ENCODE measurements at places on chromosomes 12 and 14.
A peak's percentile ranks its signal among the peaks of the same experiment; 100 is the strongest.

GRCh38 chr12:52307836-52308805, 13.1 kb downstream of the KRT83 start:
- DNase-seq: no peak

GRCh38 chr12:40580346-40580745, 111.9 kb upstream of the CNTN1 start:
- no peak for DNase-seq

- no peak for DNase-seq
Observed at GRCh38 chr14:72680853-72681640, 212.9 kb downstream of the DPF3 start.

- DNase-seq: peak; percentile 72
Observed at GRCh38 chr12:7729746-7730145, 17.4 kb downstream of the CLEC4C start.

DNA sequence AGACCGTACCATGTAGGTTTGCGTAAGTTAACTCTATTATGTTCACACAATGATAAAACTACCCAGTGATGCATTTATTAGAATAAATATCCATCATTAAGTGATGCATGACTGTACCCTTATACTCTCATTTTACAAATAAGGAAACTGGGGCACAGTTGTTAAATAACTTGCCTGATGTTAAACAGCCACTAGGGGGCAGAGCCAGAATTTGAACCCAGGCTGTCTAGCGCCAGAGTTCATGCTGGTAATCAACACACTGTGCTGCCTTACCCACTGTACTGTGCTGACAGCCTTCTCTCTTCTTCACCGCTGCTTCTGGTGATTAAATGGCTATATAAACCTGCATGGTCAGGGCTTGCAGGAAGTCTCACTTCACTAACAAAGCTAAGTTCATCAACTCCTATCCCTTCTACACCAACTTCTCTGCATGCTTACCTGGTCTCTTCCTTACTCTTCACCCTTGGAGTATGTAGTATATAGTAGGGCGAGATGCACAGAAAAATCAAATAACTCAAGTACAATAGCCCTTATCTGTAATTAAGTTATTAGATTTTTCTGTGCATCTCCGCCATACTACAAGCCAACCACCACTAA, 43.6 kb upstream of the APPL2 start:
- peak; percentile 27 for DNase-seq

DNA sequence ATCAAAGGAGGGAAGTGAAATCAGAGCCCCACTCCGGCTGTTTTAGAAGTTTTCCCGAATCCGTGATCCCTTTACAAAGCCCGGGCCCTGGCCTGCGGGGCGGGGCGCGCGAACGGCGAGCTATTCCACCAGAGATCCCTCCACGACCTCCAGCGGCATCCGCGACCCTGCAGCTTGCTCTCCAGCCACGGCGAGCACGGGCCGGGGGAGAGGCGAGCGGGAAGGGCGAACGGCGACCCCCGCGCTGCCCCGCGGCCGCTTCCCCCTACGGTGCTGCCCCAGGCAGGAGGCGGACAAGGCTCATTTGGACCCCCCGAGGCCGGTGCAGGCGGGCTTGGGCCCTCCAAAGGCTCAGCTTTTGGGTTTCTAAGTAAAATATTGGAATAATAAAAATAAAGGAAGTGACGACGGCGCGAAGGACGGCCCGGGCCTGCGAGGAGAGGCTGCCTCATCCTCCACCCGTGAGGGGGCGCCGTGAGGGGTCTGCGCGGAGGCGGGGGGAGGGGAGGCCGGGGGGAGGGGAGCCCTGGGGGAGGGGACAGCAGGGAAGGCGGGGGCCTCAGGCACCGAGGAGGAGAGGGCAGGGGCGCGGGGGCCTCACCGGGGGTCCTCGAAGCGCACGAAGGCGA, 613 bp downstream of the SRSF9 start:
- DNase-seq: no peak

GRCh38 chr12:127750076-127750840, 516.7 kb upstream of the TMEM132C start:
- DNase-seq: no peak

- no peak for DNase-seq
Observed at GRCh38 chr14:96940009-96940408, 142.8 kb downstream of the VRK1 start.

- DNase-seq: no peak
Observed at GRCh38 chr14:65173973-65174693, 71.8 kb upstream of the MAX start.

- no peak for DNase-seq
Observed at GRCh38 chr14:102503641-102504327, 5.8 kb downstream of the ANKRD9 start.

DNA sequence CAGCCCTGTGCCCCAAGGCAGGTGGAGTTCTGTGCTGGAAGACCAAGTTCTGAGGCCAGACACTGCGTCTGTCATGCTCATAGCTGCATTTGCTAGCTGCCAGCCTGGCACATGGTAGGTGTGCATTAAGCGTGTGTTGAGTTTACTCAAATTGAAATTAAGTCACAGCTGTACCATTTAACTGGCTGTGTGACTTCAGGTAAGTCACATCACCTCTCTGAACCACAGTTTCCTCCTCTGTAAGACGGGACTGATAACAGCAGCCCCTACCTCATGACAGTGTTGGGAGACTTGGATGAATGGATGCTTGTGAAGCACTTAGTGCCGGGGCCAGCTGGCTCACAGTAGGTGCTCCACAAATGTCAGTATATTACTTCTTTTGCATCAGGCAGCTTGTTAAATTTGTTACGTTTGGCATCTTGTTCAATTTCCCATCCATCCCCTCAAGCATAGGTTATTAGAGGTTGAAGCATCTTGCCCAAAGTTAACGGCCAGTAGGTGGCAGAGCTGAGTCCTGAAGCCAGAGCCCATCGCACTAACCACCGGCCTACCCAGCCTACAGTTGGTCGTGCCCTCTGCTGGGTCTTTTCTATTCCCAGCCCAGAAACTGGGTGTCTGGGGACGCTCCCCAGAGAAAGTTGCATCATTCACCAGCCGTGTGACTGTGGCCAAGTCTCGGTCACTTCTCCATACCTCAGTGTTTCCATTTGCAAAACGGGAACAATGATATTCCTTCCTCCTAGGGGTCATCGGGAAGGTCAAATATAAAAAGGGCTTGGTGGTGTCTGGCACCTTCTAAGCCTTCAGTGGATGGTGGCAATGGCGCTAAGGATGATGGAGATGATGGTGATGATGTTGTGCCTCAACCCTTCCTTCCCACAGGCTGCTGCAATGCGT, 4.5 kb downstream of the DAO start:
- peak; percentile 3 for DNase-seq

DNA sequence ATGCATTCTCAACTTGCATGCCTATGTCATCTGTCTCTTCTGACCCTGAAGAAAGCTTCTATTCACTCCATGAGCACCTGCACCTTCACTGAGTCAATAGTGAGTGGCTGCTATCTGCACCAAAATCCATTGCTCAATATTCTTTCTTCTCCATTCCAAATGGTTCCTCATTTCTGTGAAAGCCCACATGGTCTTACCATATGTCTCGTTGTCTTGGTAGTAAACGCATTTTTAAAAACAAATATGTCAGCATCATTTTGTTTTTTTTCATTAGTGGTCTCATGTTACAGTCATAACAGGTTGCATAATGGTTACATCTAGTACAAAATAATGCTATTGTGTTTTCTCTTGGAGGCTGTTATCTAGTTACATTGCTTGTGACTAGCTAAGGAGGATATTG, 106.9 kb upstream of the CPM start:
- DNase-seq: no peak

GRCh38 chr14:44812672-44813071, 149.1 kb downstream of the KLHL28 start:
- DNase-seq: no peak

DNA sequence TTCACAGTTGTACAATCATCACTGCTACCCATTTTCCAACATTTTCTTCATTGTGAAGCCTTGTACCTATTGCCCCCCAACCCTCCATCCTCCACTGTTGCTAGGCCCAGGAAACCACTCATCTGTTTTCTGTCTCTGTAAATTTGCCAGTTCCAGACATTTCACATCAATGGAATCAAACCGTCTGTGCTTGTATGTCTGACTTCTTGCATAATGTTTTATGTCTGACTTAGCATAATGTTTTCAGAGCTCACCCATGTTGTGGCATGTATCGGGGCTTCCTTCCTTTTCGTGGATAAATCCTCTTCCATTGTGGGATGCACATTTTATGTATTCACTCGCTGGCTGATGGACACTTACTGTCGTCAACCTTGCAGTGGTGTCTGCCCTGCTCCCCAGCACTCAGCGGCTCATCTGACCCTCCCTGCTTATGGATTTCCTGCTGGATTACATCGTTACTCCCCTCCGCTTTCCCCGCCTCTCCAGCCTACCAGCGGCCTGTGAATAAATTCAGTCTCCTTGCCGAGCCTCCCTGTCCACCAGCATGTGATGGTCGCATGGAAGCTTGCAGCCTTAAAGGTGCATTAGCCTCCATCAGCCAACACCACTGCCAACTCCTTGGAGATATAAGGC, 727.6 kb upstream of the TMEM132C start:
- no peak for DNase-seq

DNA sequence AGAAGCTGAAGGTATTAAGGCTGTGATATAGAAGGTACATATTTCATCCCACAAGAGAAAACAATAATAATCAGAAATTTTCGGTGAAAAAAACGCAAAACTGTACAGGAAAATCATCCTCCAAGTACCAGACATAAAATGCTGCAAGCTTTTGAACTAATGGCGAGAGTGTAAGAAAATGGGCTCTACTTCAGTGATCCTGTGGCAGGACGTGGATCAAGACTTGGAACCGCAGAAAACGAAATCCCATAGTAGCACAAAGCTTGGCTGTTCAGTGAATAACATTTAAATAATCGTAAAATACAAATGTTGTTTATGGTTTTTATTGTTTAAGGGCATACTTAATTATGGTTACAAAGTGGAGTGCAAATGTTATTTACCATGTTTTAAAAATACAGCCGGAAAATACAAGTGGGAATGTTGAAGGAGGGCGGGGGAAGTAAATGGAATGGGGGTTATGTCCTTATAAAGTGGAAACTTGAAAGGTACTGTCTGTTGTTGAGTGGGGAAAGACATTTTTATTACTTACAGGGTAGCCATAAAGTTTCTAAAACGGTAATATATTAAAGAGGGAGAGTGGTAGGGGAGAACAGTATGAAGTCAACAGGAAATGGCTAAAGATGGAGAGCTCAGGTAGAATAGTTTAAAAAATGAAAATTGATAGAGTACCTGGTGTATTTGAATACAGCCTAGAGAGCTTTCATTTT, 1.1 kb downstream of the SMIM10L1 start:
- peak; percentile 8 for DNase-seq

GRCh38 chr14:95066427-95066986, 90.8 kb downstream of the DICER1 start:
- DNase-seq: no peak

DNA sequence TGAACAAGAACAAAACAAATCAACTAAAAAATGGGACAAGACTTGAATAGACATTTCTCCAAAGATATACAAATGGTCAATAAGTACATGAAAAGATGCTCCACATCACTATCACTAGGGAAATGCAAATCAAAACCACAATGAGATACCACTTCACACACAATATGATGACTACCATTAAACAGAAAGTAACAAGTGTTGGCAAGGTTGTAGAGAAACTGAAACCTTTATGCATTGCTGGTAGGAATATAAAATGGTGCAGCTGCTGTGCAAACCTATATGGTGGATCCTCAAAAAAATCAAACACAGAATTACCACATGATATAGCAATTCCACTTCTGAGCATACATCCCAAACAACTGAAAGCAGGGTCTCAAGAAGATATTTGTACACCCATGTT, 5.2 kb downstream of the SMAGP start:
- DNase-seq: no peak

GRCh38 chr12:113933201-113933786, 32.8 kb downstream of the RBM19 start:
- DNase-seq: peak; percentile 73

GRCh38 chr12:41286426-41286825, 98.3 kb downstream of the PDZRN4 start:
- no peak for DNase-seq

- no peak for DNase-seq
Observed at GRCh38 chr14:35519986-35520385, 14.0 kb upstream of the INSM2 start.

DNA sequence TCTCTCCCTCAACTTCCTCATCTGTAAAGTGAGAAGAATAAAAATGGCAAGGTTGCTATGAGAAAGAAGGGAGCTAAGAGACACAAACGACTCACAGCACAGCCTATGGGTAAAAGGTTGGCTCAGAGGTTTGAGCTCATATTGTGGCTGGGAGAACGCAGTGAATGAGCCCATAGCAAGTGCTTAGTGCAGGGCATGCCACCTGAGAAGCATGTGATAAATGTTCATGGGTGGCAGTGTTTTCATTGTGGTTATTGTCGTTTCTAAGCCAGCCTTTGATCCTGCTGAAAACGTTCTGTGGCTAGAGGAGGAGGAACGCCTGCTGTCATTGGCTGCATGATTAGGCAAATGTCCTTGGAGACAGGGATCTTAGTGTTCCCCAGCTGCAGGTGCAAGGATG, 150.4 kb downstream of the KSR2 start:
- DNase-seq: no peak

GRCh38 chr12:24888813-24889212, 60.1 kb downstream of the BCAT1 start:
- no peak for DNase-seq

DNA sequence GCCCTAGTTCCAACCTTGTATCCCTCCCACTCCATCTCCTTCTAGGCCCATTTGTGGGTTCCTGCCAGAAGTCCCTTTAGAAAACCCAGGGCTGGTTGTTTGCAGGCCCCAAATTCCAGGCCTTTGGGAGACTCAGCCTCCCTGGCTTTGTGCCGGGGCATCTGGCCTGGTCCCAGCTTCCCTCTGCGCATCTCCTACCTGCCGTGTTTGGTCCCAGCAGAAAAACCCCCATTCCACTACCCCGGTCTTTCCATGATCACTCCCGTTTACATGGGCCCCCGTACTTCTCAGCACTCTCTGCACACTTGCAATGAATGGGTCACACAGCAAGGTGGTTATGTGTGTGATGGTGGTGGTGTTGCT, 15.3 kb downstream of the KMT5A start:
- no peak for DNase-seq

DNA sequence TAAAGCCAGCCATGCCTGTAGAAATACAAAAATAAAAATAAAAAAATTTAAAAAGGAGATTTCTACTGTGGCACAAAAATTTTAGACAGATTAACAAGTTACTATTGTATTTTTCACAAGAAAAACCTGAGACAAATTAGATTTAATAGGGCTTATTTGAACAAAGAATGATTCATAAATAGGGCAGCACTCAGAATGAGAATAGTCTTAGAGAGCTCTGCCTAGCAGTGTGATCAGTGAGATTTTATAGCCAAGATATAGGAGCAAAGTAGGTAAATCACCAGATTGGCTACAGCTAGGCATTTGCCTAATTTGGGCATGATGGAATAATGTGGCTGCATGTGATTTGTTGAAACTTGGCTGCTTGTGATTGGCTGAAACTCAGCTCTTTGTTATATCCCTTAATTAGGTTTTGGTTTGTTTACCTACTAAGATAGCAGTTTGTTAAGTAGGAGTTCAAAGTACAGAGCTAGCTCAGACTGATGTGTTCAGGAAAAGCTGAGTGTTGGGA, 279.7 kb upstream of the TMTC1 start:
- DNase-seq: no peak
